ENCODE measurements at places on chromosomes 13 and 19.

DNA sequence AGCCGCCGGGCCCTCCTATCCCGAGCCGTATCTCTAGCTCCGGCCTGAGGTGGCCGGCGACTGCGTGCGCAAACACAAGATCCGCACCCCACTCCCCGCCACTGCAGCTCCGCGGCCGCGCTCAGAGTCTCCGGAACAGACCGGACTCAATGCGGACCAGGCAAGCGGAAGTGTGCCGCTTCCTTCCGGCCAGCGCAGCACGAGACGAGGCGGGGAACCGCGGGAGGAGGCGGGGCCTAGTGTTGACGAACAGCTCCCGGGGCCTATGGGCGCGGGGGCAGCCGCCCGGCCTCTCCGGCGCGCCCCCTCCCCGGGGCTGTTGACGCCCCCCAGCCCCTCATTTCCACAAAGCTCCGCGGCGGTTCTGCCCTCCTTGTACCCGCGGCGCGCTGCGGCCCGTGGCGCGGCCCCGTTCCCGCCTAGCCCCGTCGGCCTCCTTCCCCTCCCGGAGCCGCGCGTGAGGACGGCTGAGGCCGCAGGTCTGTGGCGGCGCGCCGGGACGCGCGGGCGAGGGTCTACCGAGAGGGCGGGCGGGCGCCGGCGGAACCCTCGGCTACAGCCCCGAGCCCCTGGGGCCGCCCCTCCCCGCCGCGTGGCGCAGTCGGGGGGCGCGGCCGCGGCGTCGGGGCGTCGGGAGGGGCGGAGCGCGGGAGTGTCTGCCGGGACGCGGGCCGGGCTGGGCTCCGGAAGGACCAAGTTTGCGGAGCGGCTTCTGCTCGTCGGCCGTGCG lies at the start of gene DPY19L3:
TSS of gene DPY19L3 (plus strand) at position 340 of the 730 bp plus-strand sequence. CDS start 2,484 bp downstream, outside the sequence.
- DNase-seq, result peak; percentile 94

GRCh38 chr19:32988724-32989123 lies 16.7 kb downstream of the FAAP24 start:
- DNase-seq, result no peak

DNA sequence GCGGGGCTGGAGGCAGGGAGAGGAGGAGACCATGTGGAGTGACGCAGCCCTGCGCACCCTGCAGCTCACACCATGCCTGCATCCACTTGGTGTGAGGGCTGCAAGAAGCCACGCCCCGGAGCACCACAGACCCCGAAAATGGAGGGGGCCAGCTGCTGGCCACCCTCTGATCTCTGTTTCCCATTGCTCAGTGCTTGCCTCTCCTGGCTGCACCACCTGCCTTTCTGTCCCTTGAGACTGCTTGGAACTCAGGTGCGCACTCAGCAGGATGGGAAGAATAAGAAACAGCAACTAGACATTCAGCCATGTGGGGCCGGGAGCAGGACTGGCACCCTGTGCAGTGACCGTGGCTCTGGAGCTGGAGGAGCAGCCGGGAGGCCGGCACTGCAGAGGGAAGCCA lies 64.0 kb downstream of the ANKRD10 start:
- DNase-seq, result no peak

DNA sequence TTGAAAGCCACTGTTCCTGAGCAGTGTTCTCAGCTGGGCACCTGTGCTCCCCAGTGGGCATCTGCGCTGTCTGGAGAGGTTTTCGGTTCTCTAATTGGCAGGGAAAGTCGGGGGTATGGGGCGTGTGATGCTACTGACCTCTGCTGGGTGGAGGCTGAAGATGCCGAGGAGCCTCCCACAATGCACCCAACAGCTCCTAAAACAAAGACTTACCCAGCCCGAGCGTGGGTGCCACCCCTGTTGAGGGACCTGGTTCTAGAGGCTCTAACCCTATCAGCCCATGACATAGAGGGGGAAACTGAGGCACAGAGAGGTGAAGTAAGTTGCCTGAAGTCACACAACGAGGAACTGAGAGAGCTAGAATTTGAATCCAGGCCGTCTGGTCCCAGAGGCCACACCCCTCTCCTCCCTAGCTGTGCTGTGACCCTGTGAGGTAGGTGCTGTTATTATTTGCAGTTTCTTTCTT lies 2.3 kb downstream of the SPACA4 start:
- peak; percentile 90 for DNase-seq

DNA sequence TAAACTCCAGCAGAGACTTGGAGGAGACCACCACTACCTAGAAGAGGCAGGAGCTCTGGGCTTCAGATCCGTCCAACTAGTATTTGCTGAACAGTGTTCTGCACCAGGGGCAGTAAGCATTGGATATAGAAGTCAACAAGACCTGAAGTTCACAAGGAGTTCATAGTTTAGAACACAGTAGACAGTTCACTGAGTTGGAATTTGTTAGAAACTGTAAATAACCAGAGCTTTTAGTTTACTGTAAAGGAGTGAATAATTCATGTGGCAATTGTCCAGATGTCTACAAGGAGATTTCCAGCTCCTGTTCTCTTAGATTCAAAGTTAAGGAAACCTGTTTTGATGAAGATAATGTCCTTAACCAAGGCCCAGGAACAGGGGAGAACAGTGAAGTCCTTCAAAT lies 128.9 kb downstream of the COG6 start:
- no peak for DNase-seq

DNA sequence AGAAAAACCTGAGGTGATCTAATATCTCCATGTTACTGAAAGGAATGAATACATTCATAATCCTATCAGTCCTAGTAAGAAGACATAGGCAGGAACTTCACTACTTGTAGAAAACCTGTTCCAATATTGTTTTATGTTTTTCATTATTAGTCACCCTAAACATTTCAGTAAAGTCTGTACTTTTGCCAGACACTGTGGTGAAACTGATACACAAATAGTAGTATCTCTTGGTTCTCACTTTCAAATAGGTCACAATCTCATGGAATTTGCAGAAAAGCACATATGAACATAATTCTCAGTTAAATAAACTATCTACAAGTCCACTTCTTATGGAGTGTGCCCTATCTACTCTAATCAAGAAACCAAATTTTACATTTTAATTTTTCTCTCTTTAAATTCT lies 88.3 kb upstream of the PCDH9 start:
- DNase-seq, result no peak

DNA sequence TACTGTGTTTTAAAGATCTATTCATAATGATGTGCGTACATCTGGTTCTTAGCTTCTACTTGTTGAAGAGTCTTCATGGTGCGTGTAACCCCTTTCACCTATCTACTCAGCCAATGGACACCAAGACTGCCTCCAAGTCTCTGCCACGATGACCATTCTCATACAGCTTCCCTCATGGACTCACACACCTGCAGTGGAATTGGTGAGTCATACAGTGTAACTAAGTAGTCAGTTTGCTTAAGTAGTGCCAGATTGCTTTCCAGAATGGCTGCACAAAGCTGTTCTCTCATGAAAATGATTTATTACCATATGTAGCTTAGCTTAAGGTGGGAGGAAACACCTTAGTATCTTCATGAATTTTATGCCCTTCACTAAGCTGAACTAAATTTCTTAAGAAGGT lies 112.3 kb downstream of the AKAP11 start:
- DNase-seq, result no peak

DNA sequence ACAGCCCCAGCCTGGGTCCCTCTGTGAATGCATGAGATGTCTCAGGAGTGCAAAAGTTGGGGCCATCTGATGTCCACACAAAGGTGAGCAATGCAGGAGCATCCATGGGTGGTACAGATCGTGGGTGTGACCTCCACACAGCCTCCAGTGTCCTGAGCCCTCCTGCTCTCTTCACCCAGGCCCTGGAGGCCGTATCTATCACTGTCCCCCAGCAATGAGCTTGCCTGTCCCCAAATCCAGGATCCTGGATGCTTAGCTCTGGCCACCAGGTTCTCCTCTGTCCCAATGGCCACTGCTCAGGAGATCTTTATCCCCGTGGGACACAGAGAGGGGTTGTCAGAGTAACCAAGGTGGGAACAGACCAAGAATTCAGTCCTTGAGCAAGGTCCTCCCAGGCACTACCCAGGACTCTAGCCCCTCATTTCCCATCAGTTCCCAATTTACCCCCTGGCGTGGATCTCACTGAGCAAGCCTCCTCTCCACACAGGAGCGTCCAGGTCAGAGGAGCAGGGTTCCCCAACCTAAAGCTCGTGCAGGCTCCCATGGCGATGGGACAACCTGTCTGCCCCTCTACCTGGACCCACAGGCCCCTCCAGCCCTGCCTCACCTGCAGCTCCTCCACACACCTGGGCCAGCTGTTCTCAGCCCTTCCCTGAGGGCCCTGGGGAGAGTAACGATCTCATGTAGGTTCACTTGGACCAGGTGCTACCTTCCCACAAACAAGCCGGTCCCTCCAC lies 11.3 kb downstream of the CEACAM21 start:
- no peak for DNase-seq

GRCh38 chr19:46932346-46932745 lies 71.5 kb downstream of the ARHGAP35 start:
- no peak for DNase-seq

DNA sequence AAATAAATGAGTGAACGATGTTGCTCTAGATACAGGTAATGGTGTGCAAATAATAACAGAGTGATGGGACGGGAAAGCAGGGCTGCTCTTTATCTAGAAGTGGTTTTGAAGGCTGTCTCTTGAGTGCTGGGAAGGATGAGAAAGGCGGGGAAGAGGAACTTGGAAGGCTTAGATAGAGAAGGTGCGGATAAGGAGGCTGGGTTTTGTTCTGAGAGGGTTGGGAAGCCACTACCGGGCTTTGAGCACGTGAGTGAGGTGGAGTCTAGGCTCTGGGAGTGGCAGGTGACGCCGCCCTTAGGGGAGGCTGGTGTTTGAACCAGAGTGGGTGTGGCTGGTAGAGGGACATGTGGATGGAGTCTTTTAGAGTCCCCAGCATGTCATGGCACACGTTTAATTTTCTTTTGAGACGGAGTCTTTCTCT lies 811 bp downstream of the ARMC6 start:
- peak; percentile 71 for DNase-seq

DNA sequence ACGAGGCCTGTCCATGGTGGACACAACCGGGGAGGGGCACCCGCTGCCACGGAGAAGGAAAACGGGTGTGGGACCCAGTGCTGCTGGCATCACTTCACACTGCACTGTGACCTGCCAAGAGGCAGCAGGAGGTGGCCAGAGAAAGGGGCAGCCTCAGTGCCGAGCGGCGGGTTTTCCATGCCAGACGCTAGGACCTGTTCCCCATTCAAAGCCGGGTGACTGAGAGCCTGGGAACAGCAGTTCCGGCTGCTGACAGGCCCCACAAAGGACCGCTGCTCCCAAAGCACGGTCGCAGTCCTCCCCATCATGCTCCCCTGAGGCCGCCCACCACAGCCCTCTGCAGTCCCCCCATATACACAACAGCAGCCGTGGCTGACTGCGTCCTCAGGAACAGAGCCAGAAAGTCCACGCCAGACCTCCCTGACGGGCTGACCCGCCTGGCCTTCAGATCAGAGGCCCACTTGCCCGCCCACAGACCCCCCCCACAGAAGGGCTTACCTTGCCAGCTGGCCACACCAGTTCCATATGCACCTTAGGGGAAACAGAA lies 5.4 kb downstream of the AKAP8 start:
- DNase-seq, result no peak

- DNase-seq, result no peak
These were observed 232.4 kb downstream of the SLITRK5 start for GRCh38 chr13:87903553-87903952.

DNA sequence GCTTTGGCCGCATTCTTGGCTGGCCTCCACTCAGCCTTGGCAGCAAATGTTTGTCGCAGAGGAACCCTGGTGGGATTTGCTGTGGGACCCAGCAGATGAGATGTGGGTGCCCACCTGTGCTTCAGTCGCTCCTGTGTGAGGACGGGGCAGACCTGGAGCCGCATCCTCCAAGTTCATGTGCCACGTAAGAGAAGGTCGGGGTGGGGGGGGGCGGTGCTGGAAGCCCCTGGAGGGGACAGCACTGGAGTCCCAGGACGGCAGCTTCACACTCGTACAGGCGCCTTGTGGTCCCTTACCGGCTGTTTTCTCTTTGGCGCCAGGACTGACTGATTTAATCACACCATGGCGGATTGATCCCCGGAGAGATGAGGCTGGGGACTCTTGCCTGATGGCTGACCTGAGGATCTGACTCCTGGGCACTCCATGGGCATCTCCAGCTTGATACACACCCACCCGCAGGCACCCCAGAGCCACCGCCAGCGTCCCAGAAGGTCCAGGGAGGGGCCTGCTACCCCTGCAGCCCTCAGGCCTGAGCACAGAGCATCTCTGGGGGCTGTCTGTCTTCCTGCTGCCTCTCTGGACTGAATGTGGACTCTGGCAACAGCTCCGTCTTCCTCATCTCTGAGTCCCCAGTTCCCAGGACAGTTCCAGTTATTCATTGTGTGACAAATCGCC lies 10.0 kb upstream of the GRTP1 start:
- no peak for DNase-seq

DNA sequence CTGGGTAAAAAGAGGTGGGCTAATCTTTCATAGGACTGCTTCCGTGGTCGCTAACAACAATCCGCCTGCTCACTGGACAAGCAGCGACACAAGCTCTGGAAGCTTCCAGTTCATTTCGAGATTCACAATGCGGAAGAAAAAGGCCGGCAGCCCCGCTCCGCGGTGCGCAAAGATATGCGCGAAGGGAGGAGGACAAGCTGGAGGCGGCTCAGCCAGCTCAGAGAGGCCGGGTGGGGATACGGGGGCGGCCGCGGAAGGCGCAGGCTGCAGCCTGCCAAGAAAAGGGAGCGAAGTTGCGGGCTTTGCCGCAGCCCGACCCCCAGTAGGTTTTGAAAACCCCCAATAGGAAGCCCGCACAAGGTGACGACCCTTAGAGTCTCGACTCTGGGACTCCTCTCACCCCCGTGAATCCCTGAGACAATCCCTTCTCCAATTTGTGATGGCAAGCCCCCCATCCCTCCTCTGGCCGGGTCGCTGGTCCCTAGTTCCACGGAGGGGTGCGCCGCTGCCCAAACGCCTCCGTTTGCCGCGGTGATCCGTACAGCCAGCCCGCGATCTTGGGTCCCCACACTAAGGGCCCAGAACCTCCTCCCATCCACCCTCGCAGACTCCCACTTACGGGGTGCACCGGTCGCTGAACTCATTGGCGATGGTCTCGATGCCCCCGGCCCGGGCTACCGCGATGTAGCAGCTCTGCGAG lies 697 bp downstream of the HSPH1 start:
- peak; percentile 71 for DNase-seq

- peak; percentile 9 for DNase-seq
These were observed 1.4 kb downstream of the EVI5L start for GRCh38 chr19:7831452-7831851.

GRCh38 chr13:110541526-110541920 lies 20.0 kb downstream of the RAB20 start:
- DNase-seq, result no peak

DNA sequence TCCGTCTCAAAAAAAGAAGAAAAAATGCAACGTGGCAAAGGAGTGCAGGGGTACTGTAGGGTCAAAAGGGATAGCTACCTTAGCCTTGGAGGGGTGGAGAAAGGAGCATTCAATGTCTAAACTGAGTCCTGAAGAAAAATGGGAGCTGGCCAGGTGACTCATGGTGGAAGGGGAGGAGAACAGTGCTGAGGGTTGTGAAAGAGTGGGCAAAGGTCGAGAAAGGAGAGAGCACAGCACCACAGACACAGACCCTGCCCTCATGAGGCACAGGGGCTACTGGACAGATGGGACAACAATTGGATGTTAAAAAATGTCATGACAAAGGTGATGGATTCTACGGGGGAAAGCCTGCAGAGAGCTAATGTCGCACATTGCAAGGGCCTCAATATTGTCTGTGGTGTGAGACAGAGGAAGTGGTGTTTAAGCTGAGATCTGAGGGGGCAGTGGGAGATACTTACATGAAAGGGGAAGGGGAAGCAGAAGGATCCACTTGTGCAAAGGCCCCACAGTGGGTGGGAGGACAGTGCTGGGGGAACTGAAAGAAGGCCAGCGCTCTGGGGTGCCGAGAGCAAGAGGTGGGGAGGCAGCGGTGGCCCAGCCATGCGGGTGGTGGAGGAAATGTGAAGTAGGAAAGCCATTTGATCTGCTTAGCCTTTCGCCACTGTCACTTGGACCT lies 42.9 kb upstream of the URAD start:
- DNase-seq, result no peak
